Muscle of leg (tissue), 16 donors: ENCODE measurements at places on chromosomes 11 and 22. TPM values are rescaled to one million over a fixed set of nuclear protein-coding genes. Genes with fewer than 3 reads are reported as not detected.

- DNase-seq = no peak
These were observed 12.6 kb downstream of the HIKESHI start for GRCh38 chr11:86314636-86315035.

- no peak for DNase-seq
These were observed 171.1 kb downstream of the CADM1 start for GRCh38 chr11:115333121-115333520.

DNA sequence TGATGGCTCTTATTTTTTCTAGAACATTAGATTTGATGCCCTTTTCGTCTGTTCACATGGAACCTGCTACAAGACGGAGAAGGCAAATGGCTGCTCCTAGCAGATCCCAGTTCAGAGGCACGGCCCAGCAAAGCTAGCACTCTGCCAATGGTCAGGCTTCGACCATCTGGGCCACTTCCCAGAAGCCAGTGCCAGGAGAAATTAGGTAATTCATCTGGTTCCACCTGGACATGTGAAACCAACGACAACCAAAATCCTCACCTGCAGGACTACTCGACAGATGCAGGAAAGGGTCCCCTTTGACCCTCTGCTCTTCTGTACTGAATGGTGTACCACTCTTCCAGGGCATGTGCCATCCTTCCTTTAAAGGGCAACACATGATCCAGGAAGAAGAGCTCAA is 25.4 kb downstream of the MICAL3 start:
- DNase-seq = no peak

DNA sequence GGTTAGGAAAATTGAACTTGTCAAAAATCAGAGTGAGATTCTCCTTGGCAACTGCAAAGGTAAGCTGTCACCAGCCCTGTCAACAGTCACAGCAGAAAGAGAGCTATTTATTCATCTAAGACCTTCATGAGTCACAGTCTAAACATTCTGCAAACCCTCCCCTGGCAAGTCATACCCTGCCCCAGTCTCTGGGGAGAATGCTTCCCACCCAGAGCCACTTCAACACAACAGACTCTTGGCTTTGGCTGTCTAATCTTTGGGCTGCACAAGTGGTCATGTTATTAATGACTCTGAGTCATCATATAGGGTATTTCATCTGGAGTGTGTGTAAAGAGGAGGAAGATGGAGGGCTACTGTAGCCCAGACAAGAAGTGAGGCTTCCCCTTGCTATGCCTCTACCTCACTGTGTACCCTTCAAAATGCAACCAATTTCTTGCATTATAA is 153.4 kb downstream of the CCDC34 start:
- no peak for DNase-seq

GRCh38 chr22:42978453-42979103 is 36.4 kb downstream of the PACSIN2 start:
- peak; percentile 65 for DNase-seq

DNA sequence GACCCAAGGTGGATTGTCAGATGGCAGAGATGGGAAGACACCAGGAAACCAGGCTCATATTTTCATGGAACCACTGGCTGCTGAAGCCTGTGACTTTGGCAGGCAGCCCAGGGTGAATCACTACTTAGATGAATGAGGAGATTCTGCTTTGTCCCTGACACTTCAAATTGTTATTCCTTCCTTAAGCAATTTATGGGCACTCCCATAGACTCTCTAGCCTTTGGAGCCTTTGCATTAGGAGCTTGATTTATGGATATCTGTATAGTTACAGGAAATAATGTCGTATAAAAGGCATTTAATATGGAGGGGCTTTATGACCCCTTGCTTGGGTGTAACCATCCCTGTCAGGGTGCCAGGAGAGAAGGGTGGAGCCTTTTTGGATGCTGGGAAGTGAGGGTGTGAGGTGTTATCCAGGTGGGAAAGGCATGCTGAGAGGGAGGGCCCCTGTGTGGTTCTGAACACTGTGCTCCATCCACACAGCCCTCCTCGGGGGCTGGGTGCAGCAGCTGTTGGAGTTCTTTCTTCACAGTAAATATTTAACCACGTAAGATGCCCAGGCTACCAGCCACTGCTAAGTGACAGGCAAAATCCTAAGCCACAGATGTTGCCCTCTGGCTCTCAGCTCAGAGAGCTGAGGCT is 35.3 kb downstream of the IL18 start:
- DNase-seq = peak; percentile 22

DNA sequence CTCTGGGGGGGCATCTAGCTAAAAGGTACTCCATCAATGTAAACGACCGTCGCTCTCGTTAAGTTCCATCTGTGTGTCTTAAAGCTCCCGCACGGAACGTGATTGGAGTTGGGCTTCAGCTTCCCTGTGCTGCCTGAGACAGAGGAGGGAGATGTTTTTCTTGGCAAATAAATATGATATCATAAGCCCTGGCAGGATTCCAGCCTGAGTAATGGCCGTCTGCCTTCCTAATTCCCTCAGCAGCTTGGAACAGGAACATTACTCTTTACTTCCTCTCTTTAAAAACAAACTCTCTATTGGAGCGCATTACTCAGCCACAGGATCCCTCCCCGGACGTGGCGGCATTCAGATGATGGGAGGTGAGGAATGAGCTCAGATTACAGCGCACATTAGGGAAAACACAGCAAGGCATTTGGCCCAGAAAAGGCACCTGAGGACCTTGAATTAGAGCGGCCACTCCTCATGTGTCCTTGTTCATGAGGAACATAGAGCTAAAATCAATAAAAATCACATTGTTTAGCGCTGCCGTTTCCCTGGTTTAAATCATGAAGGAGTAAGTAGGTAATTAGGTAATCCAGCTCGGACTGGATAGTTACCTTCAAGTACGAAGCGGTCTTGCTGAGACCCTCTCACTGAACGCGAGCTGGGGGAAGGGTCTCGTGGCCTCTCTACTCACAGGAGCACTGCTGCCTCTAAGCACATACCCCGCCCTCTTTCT is 230.4 kb downstream of the ST3GAL4 start:
- peak; percentile 97 for DNase-seq

DNA sequence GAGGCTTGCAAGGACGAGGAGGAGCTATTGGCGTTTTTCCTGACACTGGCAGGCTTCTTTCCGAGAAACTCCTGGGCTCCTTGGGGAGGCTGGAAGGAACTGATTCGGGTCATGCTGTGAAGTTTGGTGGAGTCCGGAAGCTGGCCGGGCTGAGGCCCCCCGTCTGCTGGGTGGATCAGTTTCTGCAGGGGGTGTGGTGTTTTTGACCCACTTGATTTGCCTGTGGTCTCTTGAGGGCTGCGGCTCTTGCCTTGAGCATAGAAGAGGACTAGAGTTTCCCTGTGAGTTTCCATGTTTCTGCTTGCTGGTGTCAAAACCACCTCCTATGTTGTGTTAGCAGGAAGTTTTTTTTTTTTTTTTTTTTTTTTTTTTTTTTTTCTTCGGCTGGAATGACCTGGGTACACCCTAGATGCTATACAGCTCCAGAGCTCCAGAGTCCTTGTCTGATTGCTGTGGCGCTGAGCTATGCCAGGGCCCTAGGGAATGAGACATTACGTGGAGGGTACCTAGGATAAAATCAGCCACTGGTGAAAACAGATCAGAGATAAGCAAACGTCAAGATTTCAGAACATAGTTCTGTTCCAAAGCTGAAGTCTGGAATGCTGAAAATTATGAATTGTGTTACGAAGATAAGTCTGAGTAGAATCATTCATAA is 728 bp downstream of the TBC1D22A start:
- peak; percentile 74 for DNase-seq

GPR137 gene
- 7.7 TPM for total RNA-seq

- DNase-seq = peak; percentile 78
These were observed 228.2 kb upstream of the ZC3H12C start for GRCh38 chr11:109864834-109865547.

- DNase-seq = no peak
These were observed 1334.4 kb downstream of the LRRC4C start for GRCh38 chr11:40125054-40125453.

MS4A15 gene
- not detected for total RNA-seq

ANGPTL5 gene
- 9.4 TPM for total RNA-seq

DNA sequence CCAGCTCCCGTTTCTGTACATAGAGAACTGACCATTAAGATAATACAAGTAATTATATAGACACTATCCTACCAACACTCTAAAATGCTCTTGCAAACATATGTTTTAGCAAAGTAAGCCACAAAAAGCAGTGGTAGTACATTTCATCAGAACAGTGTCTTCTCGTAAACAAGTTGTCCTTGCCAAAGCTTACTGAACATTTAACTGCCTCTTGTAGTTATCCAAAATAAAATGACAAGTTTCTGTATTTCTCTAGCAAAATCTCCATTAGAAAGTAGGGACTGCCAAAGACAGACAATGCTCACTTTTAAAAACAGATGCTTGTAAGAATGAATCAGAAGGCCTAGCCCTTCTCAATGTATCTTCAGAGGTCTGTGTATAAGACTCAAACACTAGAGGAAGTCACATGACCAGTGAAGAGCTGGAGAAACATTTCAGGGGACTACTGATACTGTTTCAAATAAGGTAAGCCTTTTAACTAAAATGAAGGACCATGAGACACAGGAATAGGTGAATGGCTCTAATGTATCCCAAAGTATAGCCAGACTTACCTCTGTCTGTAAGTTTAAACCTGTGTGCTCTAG is 7.8 kb upstream of the ZC3H12C start:
- peak; percentile 31 for DNase-seq

GRCh38 chr22:23053912-23054530 is 16.3 kb upstream of the GNAZ start:
- DNase-seq = no peak

DNA sequence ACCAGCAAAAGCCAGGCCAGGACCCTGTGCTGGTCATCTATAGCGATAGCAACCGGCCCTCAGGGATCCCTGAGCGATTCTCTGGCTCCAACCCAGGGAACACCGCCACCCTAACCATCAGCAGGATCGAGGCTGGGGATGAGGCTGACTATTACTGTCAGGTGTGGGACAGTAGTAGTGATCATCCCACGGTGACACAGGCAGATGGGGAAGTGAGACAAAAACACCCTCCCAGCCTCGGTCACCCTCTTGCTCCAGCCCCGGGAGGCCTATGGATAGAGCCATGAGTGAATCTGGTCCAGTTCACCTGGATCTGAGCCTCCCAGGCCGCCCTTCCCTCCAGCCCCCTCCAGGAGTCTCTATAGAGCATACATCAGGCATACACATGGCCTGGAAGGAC is 115.2 kb upstream of the IGLL5 start:
- no peak for DNase-seq

FAM180B gene
- total RNA-seq = 2.9 TPM

DNA sequence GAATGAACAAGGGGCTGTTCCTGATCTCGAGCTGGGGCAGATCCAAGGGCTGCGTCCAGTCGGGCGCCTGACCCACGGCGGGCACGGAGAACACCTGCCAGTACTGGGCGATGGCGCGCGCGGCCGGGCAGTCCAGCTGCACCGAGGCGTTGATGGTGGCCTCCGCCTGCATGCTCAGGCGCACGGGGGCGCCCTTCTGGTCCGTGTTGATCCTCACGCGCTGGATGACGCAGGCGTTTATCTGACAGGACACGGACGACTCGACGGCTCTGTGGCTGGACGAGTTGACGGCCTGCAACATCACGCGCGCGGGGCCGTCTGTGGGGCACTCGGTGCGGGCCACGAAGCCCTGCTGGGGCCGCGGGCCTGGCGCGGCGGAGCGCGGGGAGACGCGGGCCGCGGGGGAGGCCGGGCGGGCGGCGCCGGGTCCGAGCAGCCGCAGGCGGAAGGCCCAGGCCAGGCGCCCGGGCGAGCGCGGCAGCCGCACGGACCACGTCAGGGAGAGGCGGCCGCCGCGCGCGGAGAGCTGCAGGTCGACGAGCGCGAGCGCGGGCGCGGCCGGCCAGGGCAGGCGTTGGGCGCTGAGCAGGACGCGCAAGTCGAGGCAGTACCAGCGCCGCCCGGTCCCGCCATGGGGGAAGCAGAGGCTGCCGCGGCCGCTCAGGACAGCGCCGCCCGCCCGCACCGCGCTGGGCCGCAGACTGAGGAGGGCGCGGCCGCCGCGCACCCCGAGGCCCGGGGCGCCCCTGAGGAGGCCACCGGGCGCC is 511 bp downstream of the PKDREJ start:
- peak; percentile 59 for DNase-seq

- DNase-seq = no peak
These were observed 1.4 kb downstream of the CDC42BPG start for GRCh38 chr11:64842851-64843685.

- DNase-seq = peak; percentile 18
These were observed 1.2 kb upstream of the NUP50 start for GRCh38 chr22:45162531-45162930.

SERPING1 gene
- 31.4 TPM for total RNA-seq

- DNase-seq = peak; percentile 66
These were observed at the start of gene MMP11 for GRCh38 chr22:23772649-23773473. Gene MMP11 (plus strand): TSS chr22:23772849. CDS start chr22:23772871, 22 bp downstream.
